ENCODE measurements at places on chromosomes 7 and 10. TPM values are rescaled to one million over a fixed set of nuclear protein-coding genes. Genes with fewer than 3 reads are reported as not detected.

IGFBP1 gene
- total RNA-seq, result not detected

PALD1 gene
- total RNA-seq, result 10.1 TPM

CAV2 gene
- 210 TPM for total RNA-seq

ABHD11 gene
- 36.3 TPM for total RNA-seq

SHTN1 gene
- 38.9 TPM for total RNA-seq

NUTM2A gene
- total RNA-seq, result 1.5 TPM

TUBAL3 gene
- not detected for total RNA-seq

GIMAP1 gene
- total RNA-seq, result 11.3 TPM

SFTPA1 gene
- total RNA-seq, result 3,930 TPM

NPFFR1 gene
- total RNA-seq, result 0.21 TPM

Data from left lung (tissue), 14 donors.